ENCODE measurements at places on chromosomes 3 and 15.

GRCh38 chr3:168058481-168058880, 37.2 kb downstream of the GOLIM4 start:
- no peak for DNase-seq

- DNase-seq: no peak
Observed at GRCh38 chr3:131733086-131733841, 230.5 kb upstream of the MRPL3 start.

DNA sequence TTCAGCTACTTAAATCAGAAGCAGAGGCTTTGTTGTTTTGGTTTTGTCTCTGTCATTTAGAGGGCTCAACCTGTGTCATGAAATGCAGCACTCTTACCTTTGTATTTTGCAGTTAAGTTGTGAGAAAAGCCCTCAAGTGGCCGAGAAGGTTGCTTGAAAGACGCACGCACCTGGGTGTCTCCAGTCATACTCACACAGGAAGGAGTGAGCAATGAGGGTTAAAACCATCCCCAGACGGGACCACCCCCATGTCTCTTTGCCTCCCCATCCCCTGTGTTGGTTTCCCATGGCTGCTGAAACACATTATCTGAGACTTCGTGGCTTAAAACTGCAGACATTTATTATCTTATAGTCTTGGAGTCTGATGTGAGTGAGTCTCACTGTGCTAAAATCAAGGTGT, 376.1 kb upstream of the CFAP20DC start:
- DNase-seq: peak; percentile 17

- no peak for DNase-seq
Observed at GRCh38 chr15:43920254-43920600, 93.4 kb downstream of the WDR76 start.

DNA sequence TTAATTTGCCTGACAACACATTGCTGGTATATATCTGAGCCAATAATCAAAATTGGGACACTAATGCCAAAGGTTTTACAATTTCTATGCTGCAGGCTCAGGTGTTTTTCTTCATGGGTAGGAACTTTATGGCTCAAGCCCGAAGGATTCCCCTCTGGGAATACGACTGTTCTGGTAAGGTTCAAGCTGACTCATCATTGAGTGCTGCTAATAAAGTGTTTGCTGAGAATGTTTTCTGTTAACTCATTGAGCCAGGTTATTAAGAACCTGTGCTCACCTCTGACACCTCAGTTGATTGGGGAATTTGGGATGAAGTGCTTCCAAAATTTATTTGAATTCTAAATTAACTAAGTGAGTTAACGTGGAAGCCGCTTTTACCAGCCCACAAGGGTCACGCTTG, 135.8 kb upstream of the CTDSPL start:
- no peak for DNase-seq

- no peak for DNase-seq
Observed at GRCh38 chr15:66955871-66956585, 109.4 kb upstream of the SMAD3 start.

Measured in stimulated activated CD8-positive, alpha-beta memory T cell treated with anti-CD3 and anti-CD28 coated beads, Interleukin-15, amount 100 ng/mL, for 4 hours (primary cell).